Non-pigmented ciliary epithelial cell (primary cell): ENCODE measurements at places on chromosomes 6 and 20.

GRCh38 chr6:111674413-111674812 lies 68.7 kb upstream of the TRAF3IP2 start:
- no peak for DNase-seq

GRCh38 chr6:36754582-36755434 lies 57.2 kb downstream of the RAB44 start:
- DNase-seq: no peak

- no peak for DNase-seq
Observed at GRCh38 chr6:75602246-75603105, 796 bp downstream of the SENP6 start.

DNA sequence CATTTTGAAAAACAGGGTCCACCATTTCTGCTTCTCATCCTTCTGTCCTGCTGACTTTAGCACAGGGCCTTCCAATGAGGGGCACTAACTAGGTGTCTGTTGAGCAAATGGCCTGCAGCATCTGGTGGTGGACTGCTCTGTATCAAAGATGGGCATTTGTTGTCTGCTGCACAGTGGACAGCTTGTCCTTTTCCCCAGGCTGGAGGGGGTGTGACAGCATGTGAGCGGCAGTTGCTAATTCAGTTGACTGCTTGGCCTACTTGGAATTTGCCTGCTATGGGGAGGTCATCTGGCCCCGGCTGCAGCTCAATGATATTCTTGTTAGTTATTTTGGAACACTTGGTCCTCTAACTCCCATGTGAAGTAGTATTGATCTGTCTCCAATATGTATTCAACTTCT lies 93.7 kb downstream of the SH3BGRL2 start:
- no peak for DNase-seq

DNA sequence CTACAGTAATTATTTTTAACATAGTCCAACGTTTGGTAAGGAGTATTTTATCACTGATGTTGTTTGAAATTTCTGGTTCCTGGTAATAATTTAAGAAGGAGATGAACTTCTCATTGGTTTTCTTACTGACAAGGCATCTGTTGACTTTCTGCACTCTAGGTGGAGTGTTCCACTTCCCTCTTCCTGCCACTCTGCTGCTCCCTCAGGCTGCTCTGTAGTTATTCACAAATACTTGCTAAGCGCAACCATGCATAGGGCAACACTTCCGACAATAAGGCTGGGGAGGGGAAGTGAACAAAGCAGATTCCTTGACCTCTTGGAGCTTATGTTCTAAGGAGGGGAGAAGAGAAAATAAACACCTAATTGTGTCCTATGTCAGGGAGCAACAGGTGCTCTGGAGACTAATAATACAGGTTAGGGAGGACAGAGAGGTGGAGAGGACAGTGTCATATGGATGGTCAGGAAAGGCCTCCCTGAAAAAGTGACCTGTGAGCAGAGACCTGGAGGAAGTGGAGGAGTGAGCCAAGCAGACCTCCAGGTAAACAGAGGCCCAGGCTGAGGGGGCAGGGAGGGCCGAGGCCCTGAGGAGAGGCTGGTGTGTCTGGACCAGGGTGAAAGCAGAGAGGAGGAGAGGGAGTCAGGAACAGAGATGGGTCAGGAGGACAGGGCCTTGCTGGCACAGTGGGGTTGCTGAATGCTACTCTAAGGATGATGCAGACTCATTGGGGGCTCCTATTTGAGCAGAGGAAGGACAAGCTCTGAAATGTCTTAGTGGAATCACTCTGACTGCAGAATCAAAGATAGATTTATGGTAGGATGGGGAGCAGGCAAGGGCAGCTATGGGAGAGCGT lies 134.8 kb upstream of the SLC24A3 start:
- no peak for DNase-seq

DNA sequence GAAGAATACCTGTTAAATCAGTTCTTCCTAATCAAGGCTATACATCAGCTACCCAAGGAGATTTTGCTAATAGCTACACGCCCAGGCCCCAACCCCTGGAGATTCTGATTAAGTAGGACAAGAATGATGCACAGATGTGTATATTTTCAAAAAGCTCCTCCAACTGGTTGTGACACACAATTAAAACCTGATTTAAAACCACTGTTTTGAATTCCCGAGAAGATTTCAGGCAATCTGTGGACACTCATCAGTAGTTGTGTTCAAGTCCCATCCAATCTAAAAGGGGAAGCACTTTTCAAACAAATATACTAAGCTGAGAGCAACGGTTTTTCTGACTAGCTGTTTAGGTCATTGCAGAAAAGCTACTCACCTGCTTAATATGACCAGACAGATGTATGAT lies 118.9 kb upstream of the NHSL1 start:
- no peak for DNase-seq
